Aorta (tissue), 5 donors: ENCODE measurements at places on chromosomes 12 and 14.

- no peaks in the 10 kb centered on the region for H3K36me3 ChIP-seq
- H3K4me3 ChIP-seq, result no peak overlapping the region
- DNase-seq, result no peak
Measured at GRCh38 chr12:8482571-8483061, 26.9 kb downstream of the CLEC6A start.

DNA sequence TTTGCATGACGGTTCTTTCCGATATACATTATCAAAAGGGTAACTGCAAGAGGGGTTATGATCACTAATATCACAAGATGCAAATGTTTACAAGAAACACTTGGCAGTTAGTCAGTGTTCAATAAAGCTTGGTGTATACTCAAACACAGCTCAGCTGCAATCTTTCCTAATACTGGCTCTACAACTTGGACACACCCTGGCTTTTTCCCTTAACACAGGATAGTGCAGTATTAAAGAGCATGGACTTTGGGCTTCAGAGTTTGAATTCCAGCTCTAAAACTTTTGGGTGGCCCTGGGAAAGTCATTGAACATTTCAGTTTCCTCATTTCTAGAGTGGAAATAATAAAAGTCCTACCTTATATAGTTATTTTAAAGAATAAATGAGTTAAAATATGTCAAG, 107.0 kb downstream of the HECTD4 start:
- no peaks in the 10 kb centered on the region for H3K27me3 ChIP-seq
- no peak overlapping the region for H3K27ac ChIP-seq
- no peak overlapping the region for H3K4me3 ChIP-seq
- DNase-seq, result no peak

DNA sequence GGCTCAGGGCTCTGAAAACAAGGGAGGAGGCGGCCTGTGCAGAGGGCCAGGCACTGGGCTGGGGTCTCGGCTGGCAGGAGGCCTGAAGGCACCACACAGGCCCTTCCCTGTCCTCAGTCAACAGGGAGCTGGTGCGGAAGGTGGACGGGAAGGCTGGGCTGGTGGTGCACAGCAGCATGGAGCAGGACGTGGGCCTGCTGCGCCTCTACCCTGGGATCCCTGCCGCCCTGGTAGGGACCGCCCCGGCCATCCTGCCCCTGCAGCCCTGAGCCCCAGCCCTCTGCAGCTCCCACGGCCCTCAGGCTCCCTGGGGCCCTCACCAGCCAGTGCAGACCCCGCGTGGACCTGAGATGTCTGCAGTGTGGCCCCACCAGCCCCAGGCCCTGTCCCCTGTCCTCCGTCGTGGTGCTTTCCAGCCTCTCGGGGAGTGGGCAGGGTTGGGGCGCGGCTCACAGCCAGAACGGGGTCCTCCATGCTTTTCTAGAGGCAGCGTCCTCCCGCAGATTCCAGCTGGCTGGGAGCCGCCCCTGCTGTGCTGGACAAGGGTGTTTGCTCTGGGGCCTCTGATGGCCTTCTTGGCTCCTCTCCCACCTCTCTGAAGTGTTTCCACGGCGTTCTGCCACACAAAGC, 18.1 kb downstream of the ASPG start:
- peak; percentile 72 for DNase-seq
- H3K36me3 ChIP-seq, result no peaks in the 10 kb centered on the region
- H3K4me3 ChIP-seq, result no peak overlapping the region

- no peak overlapping the region for H3K27ac ChIP-seq
- H3K4me1 ChIP-seq, result no peaks in the 10 kb centered on the region
- peaks cover 2% of the 10 kb centered on the region for H3K36me3 ChIP-seq
- H3K4me3 ChIP-seq, result no peak overlapping the region
- no peaks in the 10 kb centered on the region for H3K27me3 ChIP-seq
Measured at GRCh38 chr12:2692080-2692479, 102.7 kb upstream of the FKBP4 start.

DNA sequence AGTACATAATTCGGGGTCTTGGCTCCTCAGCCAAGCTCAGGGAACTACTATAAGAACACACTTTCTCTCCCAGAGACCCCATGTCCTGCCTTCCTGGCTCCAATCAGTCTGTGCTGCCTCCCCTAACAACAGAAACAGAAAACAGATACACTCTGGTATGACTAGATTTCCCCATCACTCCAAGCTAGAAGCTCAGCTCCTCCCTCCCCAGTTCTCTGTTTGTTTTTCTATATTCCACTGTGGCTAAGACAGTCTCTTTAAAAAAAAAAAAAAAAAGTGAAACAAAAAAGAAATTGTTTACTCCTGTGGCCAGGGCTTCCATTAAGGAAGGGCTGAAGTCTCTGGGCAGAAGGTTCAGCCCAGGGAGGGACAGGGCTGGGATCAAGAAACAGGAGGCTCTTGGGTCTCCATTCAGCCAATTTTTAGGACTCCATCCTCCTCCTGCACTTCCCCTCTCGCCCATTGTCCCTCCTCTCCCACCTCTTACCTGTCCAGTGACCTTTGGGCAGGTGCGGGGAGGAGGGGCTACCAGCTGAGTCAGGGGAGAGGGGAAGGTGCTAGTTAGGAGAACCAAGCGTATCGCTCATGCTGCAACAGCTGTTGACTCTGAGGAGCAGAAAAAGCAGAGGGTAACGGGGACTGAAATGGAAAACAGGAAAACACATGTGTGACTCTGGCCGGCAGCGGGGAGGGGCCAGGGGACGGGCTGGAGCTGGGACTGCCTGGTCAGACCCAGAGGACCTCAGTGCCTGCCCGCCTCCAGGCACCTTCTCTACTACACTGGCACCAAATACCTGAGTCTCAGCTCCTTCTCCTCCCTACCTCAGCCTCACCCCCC, 4.1 kb upstream of the SLC7A7 start:
- no peak for DNase-seq
- no peaks in the 10 kb centered on the region for H3K36me3 ChIP-seq
- H3K27me3 ChIP-seq, result no peaks in the 10 kb centered on the region
- no peak overlapping the region for H3K4me3 ChIP-seq

GRCh38 chr12:103369929-103370328, 125.8 kb downstream of the C12orf42 start:
- H3K27me3 ChIP-seq, result no peaks in the 10 kb centered on the region
- H3K27ac ChIP-seq, result no peak overlapping the region
- no peaks in the 10 kb centered on the region for H3K36me3 ChIP-seq
- no peak overlapping the region for H3K4me3 ChIP-seq
- H3K4me1 ChIP-seq, result no peaks in the 10 kb centered on the region
- DNase-seq, result no peak

DNA sequence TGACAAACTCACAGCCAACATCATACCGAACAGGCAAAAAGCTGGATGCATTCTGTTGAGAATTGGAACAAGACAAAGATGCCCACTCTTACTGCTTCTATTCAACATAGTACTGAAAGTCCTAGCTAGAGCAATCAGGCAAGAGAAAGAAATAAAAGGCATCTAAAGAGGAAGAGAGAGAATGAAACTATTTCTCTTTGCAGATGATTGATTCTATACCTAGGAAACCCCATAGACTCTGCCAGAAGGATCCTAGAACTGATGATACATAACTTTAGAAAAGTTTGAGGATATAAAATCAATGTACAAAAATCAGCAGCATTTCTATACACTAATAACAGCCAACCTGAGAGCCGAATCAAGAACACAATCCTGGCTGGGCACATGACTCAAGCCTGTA, 6.1 kb upstream of the ANO6 start:
- H3K27ac ChIP-seq, result no peak overlapping the region
- H3K4me3 ChIP-seq, result no peak overlapping the region
- H3K4me1 ChIP-seq, result no peaks in the 10 kb centered on the region

DNA sequence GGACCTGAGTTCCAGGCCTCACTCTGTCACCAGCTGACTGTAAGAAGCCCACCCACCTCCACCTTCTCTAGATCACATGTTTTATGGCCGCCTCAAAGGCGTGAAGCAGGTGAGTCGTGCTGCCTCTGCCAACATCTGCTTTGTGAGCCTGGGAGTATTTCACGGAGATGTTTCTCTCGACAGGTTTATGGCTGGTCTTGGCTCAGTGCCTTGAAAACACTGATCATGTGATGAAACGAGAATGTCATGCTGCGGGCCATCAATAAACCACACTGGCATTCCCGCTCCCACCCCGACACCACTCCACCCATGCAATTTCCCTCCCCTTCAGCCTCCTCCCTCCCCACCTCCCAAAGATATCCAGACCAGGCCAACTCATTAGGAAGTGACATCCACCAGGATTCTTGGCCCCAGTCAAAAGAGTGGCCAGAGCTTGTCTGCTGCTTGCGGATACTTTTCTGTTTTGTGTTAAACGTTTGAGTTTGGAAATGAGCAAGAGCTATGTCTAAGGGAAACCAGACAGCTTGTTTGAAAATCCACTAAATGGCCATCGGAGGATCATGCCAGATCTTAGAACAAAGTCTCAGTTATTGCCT, 53.8 kb upstream of the NTF3 start:
- no peaks in the 10 kb centered on the region for H3K27me3 ChIP-seq
- DNase-seq, result no peak
- H3K27ac ChIP-seq, result no peak overlapping the region

- no peaks in the 10 kb centered on the region for H3K36me3 ChIP-seq
- no peak for DNase-seq
- H3K27me3 ChIP-seq, result no peaks in the 10 kb centered on the region
- no peak overlapping the region for H3K4me3 ChIP-seq
Measured at GRCh38 chr14:87113286-87113685, 879.7 kb downstream of the GALC start.

DNA sequence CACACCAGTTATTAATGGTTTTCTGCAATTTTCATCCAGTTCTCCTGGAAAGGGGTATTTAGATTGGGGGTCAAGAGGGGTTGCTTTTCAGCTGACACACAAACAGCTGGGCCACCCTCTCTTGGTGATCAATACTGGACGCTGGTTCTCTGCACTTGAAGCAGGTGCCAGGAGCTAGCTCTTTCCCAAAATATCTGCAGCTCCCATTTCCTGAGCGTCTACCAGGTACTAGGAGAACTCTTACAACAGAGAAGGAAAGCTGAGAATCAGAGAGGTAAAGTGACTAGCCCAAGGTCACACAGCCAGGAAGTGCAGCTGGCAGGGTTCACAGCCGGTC, 1.2 kb downstream of the TESC start:
- no peak overlapping the region for H3K27ac ChIP-seq
- no peaks in the 10 kb centered on the region for H3K27me3 ChIP-seq
- no peak for DNase-seq
- no peaks in the 10 kb centered on the region for H3K4me1 ChIP-seq
- no peak overlapping the region for H3K4me3 ChIP-seq
- H3K36me3 ChIP-seq, result no peaks in the 10 kb centered on the region

DNA sequence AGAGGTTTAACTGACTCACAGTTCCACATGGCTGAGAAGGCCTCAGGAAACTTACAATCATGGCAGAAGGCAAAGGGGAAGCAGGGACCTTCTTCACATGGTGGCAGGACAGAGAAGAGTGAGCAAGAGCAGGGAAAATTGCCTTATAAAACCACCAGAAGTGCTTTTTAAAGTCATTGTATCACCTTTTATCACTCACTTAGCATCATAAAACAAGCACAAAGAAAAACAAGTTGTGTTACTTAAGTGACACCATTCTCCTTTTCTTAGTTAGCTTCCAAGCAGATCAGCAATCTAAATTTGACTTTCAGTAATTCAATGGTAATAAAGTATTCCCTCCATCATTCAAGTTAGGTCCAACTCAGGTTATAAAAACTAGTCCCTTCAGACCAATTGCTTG, 28.5 kb downstream of the OSBPL8 start:
- H3K27ac ChIP-seq, result no peak overlapping the region
- no peak for DNase-seq
- no peak overlapping the region for H3K4me3 ChIP-seq
- H3K4me1 ChIP-seq, result peaks cover 2% of the 10 kb centered on the region
